Neural progenitor cell (in vitro differentiated cells): ENCODE measurements at places on chromosomes 13 and 19.

DNA sequence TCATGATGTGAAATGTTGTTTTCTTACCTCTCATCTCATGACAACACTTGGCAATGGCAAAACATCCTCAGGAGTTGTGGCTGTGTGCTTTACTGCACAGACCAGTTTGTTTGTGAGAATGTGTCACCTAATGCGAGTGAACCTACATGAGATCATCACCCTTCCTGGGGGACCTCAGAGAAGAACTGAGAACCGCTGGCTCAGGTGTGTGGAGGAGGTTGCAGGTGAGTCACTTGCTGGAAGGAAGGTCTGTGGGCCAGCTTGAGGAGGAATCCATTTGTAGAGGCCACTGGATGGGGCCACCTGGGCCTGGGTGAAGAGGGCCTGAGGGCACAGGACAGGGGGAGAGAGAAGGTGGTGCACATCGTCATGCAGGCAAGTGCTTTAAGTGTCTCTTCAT is 3.0 kb upstream of the CEACAM1 start:
- no peak for DNase-seq

DNA sequence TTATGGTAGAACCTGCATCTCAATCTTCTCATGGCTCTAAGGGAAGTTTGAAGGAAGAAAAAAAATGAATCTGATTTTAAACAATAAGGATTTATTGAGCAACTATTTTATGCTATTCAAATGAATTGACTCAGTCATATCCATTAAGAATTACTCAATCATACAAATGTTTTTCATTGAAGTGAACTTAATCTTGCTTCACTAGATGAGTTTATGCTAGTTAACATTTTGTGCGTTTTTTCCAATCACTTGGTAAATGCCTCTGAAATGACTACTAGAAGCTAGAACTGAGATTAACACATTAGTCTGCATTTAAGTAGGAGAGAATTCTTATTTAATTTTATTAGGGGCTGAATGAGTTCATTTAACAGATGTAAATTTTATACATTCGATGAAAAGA is 25.2 kb downstream of the RXFP2 start:
- DNase-seq = no peak

GRCh38 chr19:38736413-38737280 is 7.6 kb downstream of the CAPN12 start:
- DNase-seq = peak; percentile 84

DNA sequence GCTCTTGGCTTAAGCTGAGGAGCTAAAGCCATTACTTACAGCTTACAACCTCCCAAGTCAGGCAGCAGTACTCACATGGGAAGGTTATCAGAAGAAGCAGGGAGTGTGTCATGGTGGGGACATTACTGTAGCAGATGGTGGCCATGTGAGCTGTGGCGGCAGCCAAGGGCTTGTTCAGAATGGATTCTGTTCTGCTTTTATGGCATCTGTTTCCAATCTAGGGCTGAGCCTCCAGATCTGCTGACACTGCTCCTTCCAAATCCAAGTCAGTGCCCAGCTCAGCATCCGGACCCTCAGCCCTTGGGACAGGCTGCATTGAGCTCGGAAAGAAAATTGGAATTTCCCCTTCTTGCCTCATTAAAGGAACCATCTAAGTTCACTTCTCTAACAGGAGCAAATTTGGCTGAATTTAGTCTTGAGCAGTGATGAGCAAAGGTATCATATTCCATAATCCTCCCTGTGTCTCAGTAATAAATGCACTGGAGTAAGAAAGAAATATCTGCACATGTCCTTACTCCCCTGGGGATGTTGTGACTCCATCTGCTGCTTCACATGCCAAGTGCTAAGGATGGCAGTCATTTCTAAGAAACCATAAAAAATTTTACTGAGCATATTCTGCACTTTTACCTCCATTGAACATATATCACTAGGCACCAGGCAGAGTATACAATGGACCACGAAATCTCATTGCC is 73.9 kb downstream of the KCTD12 start:
- DNase-seq = no peak

DNA sequence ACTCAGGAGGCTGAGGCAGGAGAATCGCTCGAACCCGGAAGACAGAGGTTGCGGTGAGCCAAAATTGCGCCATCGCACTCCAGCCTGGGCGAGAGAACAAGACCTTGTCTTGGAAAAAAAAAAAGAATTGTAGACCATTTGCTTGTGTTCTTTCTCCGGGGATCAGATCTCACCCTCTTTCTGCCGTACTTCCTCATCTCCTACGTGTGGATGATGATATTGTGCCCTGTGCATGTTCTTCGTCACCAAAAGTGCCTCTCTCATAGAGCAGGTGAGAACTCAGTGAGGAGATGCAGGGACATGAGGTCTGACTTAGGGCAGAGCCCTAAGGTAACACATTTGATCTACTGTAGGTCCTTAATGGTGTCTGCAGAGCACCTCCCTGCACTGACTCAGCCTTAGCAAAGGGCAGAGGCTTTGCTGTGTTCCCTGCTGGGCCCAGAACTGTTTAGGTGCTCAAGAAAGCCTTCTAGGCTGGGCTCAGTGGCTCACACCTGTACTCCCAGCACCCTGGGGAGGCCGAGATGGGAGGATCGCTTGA is 1.3 kb downstream of the APOC2 start:
- no peak for DNase-seq

- DNase-seq = no peak
Observed at GRCh38 chr19:32809754-32810153, 59.8 kb downstream of the SLC7A9 start.

- DNase-seq = no peak
Observed at GRCh38 chr13:72541674-72542073, 185.8 kb downstream of the MZT1 start.

DNA sequence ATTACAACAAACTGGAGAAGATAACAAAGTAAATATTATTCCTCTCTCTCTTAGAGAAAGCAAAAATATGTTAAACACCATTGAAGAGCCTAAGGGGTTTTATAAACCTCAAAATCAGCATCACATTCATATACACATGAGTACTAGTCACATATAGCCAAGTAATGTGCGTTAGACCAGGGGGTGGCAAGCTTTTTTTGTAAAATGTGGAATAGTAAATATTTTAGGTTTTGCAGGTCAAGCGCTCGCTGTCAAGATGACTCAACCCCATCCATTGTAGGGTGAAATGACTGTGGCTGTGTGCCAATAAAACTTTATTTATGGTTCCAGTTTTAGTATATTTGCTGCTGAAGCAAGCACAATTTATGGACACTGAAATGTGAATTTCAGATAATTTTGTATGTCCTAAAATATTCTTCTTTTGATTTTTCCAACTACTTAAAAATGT is 21.7 kb downstream of the RFX2 start:
- no peak for DNase-seq

DNA sequence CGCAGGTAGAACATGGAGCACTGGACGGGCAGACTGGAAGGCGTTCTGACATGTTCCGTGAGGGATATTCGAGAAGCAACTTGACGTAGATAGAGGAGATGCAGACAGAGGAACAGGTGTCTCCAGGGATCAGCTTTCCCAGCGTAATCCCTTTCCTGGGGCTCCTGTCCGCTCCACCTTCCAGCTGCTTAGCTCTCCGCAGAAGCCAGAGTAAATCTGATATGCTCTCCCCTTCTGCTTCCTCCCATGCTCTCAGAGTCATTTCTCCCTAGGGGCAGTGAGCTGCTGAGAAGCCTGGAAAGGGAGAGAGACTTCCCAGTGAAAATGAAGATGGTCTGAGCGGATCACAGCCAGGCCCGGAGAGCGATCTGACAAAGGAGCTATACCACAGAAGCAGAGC is 23.0 kb upstream of the OLFM4 start:
- no peak for DNase-seq

DNA sequence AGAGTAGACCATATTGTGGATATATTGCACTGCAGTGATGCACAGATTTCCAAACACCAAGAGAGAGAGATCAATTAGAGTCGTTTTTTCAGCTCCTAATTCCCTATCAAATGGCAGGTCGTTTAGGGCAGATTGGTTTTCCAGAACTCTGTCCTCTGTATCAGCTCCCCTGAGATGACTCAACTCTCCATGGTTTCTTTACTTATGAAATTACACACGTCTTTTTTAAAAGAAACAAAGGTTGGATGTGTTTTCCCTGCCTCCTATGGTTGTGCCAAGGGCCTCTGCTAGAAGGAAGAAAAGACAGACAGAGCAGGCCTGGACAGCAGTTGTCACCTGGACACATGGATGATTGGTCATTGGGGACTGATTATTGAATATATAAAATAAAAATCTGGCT is 478.1 kb upstream of the NBEA start:
- no peak for DNase-seq

- DNase-seq = peak; percentile 55
Observed at GRCh38 chr13:64925284-64925683, 2304.9 kb downstream of the PCDH9 start.

DNA sequence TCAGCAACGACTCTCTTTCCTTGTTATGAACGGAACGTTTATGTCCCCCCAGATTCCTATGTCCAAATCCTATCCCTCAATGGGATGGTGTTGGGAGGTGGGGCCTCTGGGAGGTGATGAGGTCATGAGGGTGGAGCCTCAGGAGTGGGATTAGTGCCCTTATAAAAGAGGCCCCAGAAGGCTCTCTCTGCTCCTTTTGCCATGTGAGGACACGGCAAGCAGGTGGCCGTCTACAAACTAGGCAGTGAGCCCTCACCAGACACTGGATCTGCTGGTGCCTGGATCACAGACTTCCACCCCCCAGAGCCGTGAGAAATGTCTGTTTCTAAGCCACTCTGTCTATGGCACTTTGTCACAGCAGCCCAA is 53.2 kb downstream of the EPS15L1 start:
- DNase-seq = peak; percentile 19

GRCh38 chr13:28322256-28322905 is 172.5 kb downstream of the FLT1 start:
- DNase-seq = no peak

DNA sequence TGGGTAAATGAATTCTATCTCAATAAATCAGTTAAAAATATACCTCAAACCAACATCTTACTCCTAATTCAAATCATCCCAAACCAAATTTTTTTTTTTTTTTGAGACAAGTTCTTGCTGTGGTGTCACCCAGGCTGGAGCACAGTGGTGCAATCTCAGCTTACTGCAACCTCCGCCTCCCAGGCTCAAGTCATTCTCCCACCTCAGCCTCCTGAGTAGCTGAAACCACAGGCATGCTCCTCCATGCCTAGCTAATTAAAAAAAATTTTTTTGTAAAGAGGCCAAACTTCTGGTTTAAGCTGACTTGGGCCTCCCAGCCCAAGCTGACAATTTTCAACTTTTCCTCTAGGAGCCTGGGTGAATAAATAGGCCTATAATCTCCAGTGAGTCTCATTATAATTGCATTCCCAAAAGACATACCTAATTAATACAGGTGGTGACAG is 22.1 kb upstream of the OLFM2 start:
- DNase-seq = no peak

DNA sequence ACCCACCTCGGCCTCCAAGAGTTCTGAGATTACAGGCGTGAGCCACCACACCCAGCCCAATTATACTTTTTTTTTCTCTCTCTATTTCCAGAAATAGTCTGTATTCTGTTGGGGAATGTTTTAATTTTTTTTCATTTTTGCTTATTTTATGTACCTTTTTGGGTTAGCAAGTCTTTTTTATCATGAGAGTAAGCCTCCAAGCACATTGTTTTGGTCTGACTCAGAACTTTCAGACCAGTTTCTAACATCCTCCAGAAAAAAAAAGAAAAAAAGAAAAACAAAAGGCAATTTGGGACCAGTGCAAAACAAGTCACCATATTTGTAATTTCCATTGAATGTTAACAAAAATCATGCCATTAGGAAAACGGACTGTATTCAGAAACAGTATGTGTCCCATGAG is 1465.5 kb downstream of the SLITRK5 start:
- DNase-seq = no peak

GRCh38 chr19:3671680-3672574 is 28.3 kb downstream of the PIP5K1C start:
- no peak for DNase-seq

DNA sequence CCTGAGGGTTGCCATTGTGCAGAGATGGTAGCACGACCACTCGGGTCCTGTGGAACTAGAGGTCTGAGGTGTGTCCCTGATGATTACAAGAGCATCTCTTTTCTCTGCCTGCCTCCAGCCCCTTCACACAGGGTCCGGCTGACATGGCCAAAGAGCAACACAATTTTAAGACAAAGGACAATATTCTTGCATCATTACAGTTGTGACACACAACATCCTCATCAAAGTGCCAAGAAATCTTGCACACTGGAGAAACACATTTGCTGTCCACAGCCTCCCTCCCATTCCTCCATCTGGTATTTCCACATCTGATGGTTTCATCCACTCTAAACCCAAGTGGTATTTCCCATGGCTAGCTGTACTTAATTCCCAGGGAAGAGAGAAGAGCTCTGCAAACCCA is 12.8 kb downstream of the COL4A1 start:
- no peak for DNase-seq

- no peak for DNase-seq
Observed at GRCh38 chr13:102897371-102898138, 51.7 kb downstream of the ERCC5 start.

DNA sequence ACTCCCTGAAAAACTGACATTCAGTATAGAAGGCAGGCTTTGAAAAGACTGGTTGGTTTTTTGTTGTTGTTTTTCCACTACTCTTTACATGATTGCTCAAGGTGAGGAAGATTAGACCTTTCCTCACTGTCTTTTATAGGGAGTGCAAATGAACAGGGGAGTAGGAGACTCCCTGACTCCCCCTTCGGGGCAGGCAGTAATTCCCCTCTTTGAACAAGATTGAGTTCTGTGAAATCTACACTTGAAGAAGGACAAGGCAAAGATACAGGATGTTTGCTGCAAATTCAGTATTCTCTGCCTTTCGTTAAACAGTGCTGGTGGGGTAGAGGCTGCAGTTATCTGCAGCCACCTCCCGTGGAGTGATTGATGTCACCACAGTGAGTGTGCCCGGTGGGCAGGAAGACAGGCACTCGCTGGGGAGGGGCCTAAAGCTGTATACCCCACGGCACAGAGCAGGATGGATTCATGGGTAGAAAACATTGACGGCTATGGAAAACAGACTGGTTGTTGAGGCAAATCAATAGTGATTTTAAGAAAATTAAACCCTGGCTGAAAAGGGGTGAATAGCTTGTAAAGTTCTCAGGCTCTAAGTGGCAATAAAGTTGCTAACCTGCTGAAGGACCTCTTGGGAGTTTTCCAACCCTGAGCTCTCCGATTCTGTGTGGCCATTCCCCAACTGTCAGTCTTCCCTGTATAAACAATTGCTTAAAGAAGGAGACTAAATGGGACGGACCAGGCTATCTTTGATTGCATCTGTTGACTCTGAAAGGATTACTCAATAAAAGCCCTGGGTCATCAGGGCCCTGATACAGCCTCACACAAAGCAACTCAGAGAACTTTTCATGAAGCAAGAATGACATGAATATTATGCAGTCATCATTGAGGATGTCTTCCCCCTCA is 308.3 kb downstream of the TBC1D4 start:
- no peak for DNase-seq
